ENCODE measurements at places on chromosomes 1 and 21.

DNA sequence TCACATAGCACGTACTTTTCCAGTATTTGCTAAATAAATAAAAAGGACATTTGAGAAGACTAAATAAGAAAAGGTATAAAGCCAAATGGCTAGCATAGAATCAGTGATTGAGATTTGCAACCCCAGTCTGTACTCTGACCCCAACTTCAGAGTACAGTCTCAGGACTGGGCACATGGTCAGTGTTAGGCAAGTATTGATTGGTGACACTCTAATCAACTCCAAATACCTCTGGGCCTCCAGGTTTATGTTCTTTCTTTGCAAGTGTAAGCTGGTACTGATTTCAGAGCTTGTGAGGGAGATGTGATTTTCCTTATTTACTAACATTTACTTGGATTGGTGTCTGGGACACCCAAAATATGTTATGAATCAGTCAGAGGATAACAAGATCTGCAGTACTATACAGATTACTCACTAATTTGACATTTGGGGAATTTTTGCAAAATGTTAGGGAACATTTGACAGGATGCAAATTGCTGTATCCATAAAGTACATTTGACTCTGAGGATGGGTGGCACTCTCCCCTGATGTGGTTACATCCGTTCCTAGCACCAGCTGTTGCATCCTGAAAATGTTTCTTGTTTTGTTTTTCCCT lies 34.2 kb downstream of the LMO4 start:
- no peak for DNase-seq

GRCh38 chr1:157155658-157156057 lies 17.5 kb upstream of the ETV3 start:
- no peak for DNase-seq

DNA sequence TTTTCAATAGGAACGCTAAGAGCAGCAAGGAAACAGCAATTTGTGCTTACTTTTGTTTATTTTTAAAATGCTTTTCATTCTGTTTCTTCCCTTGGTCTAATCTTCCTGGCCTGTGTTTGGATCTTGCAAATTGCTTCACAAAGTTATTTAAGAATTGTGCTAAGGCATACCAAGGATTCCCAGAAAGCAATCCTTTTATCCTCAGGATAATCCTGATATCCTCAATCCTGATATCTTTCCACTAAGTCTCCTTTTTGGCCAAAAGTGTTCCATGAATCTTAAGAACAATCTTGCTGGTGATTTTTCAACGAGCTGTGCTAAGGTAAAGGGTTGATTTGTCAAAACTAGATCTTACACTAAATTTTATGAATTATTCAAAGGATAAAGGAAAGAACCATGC lies 1577.9 kb downstream of the PLA2G4A start:
- no peak for DNase-seq

- DNase-seq: no peak
These were observed 11.6 kb downstream of the KCNAB2 start for GRCh38 chr1:6057170-6057845.

DNA sequence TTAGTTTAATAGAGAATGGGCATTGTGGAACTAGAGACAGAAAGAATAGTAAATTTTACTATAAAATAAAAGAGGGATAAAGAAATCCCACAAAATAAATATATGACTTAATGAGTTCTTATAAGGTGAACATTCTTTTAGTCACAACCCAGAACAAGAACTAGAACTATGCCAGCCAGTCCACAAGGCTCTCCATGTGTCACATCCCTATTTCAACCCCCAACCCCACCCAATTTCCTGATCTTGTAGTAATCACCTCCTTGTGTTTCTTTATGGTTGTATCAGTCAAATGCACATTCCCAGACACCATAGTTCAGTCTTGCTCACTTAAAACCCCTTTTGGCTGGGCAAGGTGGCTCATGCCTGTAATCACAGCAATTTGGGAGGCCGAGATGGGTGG lies 662.3 kb upstream of the CAMK1G start:
- no peak for DNase-seq

GRCh38 chr1:27004471-27005165 lies 8.0 kb downstream of the TENT5B start:
- no peak for DNase-seq

DNA sequence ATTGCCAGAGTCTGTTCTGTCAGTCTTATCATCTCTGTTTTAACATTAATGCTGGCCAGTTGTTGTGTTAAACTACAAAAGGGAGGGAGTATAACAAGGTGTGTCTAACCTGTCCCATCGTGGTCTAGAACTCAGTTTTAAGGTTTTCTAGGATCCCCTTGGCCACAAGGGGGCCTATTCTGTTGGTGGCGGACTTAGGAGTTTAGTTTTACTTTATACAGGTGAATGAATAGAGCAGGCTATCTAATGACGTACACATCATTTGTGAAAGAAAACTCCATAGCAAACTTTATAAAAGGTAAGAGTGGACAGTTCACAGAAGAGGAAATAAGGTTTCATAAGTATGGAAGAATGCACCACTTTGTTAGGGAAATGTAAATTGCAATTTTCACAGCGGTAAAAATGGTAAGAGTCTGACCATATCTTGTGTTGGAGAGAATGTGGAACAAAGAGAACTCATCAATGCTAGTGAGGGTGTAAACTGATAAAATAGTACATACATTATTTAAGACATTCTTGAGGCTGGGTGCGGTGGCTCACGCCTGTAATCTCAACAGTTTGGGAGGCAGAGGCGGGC lies 2.5 kb upstream of the ATF6 start:
- no peak for DNase-seq

DNA sequence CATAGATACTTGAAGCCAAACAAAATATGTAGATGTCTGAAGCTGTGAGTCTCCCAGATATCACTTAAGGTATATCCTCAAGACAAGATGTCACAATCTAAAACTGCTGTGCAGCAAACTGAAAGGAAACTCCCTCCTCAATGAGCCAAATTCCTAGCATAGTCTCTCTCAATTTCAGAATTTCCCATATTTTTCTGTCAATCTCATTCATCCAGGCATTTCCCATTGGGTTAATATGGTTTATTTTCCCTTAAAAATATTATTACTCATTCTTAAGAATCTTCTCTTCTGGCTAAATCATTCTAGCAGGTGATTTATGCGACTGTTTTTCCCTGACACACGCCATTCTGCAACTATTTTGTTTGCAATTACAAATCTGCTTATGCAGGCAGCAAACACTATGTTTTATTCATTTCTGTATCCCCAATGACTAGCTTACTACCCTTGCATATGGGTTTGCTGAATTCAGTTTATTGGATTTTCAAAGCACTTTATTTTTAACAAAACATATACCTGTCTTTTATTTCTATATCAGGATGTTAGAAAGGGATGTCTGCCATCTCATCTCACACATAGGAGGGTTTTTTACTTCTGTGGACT lies 69.9 kb downstream of the TNFSF4 start:
- no peak for DNase-seq

DNA sequence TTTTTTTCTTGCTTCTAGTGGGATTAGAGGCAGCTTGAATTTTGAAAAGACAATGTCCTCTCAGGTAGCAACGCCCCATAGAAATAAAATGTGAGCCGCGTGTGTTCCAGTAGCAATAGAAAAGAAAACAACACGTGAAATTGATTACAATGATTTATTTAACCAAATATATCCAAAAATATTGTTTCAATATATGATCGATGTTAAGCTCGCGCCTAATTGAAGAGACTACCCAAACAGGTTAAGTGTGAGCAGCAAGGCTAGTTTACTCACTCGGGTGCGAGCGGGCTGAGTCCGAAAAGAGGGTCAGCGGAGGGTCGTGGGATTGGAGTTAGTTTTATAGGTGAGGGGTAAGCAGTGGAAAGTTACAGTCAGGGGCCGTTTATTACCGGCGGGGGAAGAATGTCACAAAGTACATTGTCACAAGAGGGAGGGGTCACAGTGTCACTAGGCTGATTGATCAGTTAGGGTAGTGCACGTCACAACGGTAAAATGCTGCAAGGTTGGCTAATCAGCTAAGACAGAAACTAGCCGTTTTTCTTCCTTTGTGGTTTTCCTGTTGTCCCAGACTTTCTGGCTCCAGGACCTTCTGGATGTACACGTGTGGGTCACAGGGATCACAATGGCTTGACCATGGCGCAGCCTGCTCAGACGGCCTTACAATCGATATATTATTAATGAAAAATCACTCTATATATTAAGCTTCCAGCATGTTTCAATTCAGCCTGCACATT lies 697 bp upstream of the ZNF670 start:
- DNase-seq: no peak

- no peak for DNase-seq
These were observed 23.2 kb downstream of the GON4L start for GRCh38 chr1:155833665-155834295.

- no peak for DNase-seq
These were observed 421.4 kb upstream of the RUNX1 start for GRCh38 chr21:35470522-35470921.

DNA sequence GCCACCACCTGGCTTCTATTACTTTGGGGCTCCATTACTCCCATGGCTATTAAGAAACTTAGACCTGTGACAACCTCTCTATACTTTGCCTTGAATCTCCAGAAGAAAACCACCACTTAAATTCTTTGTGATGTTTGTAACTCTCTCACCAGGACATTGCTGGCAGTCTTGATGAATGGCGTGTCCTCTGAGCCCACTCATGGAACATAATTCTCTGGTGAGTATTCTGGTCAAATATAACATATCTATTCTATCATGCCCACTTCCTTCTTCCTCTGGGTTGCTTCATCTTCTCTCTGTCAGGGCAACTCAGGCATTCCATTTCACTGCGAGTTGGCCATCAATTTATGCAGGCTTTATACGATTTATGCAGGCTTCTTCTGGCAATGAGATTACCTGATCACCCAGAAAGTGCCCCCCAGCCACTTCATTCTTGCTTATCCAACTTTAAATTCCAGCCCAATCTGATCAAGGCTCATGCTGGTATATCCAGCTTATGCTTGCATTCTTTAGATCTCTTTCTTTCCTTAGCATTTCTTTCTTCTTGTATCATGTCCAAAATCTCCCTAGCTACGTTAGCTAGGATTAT lies 112.0 kb upstream of the CHRM3 start:
- no peak for DNase-seq

- no peak for DNase-seq
These were observed 50.0 kb upstream of the BOLA1 start for GRCh38 chr1:149849111-149849946.

DNA sequence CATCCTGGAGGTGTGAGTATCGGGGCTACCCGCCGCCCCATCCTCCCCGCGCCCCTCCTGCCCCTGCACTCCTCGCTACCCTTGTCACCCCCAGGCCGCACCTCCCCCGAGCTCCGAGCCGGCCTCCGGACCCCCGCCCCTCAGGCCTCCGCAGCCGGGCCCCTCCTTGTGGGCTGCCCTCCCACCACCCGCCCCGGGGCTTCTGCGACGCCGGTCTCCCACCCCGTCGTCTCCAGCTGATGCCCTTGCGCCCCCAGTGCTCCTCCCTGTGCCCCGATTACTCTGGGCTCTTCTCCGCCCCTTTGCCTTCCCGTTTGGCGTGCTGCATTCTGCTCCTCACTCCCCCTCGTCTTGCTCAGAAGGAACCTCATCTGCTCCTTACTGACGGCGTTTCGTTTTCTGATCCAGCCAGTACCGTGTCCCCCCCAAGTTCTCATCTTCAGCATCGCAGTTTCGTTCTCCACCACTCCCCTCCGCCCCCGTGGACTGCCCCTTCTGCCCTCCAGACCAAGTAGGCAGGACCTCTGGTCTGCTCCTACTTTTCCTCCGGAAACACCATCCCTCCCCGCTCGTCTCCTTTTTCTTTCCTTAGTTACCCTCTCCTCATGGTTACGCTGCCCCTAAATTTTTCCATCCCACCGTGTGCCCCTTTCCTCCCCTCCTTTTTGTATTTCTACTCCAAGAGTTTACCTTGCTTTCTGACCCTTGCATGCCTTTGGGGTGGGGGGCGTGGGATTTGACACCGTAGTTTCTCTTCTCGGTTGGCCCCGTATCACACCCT lies 841 bp downstream of the SNX27 start:
- DNase-seq: no peak

GRCh38 chr1:5729636-5730145 lies 262.5 kb downstream of the NPHP4 start:
- no peak for DNase-seq

- DNase-seq: no peak
These were observed 110.6 kb upstream of the ADAMTS5 start for GRCh38 chr21:27077501-27077900.

DNA sequence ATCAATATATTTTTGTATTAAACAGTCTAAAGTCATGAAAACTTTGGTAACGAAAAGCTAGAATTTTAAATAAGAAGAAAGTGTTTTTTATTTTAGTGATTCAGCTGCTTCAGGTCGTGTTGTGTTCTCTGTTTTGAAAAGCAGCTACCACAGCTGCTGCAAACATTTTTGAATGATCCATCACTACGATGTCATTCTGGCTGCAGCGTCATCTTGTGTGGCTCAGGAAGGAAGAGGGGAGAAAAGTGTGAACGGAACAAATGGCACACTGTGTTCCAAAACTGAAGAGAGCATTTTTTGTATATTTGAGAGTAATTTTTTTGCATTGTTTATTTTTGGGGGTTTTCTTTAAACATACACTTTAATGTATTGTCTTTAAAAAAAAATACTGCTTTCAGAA lies 323.0 kb upstream of the ADGRL2 start:
- no peak for DNase-seq

DNA sequence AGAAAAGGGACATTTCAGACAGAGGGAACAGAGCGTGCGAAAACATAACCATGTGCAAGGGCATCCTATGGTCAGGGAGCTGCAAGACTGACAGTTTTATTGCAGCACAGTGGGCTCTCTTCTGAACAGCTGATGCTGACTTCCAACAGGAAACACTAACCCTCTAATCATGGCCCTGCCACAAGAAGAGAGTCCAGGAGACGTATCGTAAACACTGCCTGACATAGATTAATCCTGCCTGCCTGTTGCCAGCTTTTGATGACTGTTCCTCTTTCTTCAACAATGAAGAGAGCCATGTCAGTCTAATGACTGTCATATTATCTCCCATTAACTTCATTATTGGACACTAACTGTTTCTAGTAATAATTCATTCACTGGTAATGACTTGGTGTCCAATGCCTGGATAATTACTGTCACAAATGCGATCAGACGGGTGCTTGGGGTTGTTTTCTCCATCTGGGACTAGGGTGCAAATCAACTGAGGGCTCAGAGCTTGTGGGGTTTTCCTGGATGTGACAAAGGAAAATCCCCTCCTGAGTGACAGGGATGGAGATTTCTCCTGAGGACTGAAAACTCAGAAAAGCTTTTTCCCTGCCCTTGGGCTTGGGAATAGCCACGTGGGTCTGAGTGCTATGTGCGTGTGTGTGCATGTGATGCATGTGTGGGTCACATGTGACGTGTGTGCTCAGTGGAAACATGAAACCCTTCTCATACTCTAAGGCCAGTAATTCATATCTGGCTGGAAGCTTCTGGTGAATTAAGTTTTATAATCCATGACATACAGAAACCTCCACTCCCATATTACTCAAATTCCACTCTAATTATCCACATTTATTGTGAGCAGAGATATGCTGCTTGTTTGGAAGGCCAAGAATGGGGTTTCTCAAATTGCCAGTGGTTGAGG lies 144.0 kb upstream of the PLXNA2 start:
- no peak for DNase-seq

- no peak for DNase-seq
These were observed 37.9 kb upstream of the TSPEAR start for GRCh38 chr21:44749116-44749758.

- no peak for DNase-seq
These were observed 238.0 kb upstream of the TMEM51 start for GRCh38 chr1:14915356-14916054.
